ENCODE measurements at places on chromosomes 1 and 21.

- H3K27ac ChIP-seq: no peak overlapping the region
- no peak overlapping the region for H3K4me3 ChIP-seq
- DNase-seq: no peak
- H3K27me3 ChIP-seq: no peaks in the 10 kb centered on the region
- peaks cover 29% of the 10 kb centered on the region for H3K36me3 ChIP-seq
Observed at GRCh38 chr21:45504516-45505415, 37.5 kb downstream of the SLC19A1 start.

- H3K4me3 ChIP-seq: no peak overlapping the region
- H3K36me3 ChIP-seq: no peaks in the 10 kb centered on the region
- H3K4me1 ChIP-seq: peaks cover 1% of the 10 kb centered on the region
Observed at GRCh38 chr1:161091796-161092507, 2.6 kb upstream of the NECTIN4 start.

- no peak overlapping the region for H3K4me3 ChIP-seq
- no peaks in the 10 kb centered on the region for H3K27me3 ChIP-seq
- no peaks in the 10 kb centered on the region for H3K36me3 ChIP-seq
Observed at GRCh38 chr1:245226203-245226499, 71.4 kb downstream of the KIF26B start.

DNA sequence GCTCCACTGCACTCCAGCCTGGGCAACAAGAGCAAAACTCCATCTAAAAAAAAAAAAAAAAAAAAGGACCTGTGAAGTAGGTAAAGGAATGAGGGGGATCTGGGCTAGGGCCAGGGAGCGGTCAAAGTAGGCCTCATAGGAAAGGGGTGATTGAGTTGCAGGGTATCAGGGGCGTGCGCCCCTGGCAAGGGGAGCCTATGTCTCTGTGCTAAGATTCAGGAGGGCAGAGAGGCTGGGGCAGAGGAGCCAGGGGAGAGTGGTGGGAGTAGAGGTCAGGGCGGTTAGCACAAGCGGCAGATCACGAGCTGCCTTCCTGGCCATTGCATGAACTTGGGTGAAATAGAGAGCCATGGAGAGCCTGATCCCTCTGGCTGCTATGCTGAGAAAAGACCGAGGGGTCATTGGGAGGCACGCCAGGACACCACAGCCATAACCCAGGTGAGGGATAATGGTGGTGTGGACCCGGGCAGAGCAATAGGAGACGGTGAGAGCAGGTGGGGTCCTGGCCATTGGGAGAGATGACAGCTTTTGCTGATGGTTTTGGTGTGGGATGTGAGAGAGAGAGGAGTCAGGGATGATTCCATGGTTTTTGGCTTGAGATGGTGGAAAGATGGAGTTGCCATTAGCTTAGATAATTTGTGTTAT lies 30.6 kb upstream of the CSF1 start:
- no peaks in the 10 kb centered on the region for H3K27me3 ChIP-seq
- no peak for DNase-seq
- H3K27ac ChIP-seq: peak overlapping the region; percentile 8
- peaks cover 57% of the 10 kb centered on the region for H3K4me1 ChIP-seq
- H3K4me3 ChIP-seq: no peak overlapping the region
- no peaks in the 10 kb centered on the region for H3K36me3 ChIP-seq

DNA sequence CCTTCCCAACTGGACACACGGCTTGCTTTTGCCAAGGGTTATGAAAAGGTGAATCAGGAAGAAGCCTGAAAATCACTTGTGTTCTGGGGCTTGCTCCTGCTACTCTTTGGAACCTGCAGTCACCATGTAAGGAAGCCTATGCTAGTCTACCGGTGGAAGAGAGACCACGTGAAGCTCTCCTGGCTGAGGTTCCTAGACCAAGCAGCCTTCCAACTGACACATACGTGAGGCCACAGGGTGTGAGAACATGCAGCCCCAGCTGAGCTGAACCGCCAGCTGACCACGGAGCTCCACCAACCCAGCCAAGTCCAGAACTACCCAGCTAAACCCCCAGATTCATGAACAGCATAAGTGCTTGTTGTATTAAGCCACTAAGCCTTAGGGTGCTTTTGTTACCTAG lies 72.8 kb upstream of the KRTAP19-8 start:
- no peaks in the 10 kb centered on the region for H3K4me1 ChIP-seq
- H3K36me3 ChIP-seq: no peaks in the 10 kb centered on the region
- no peak overlapping the region for H3K4me3 ChIP-seq
- no peak overlapping the region for H3K27ac ChIP-seq
- no peaks in the 10 kb centered on the region for H3K27me3 ChIP-seq

DNA sequence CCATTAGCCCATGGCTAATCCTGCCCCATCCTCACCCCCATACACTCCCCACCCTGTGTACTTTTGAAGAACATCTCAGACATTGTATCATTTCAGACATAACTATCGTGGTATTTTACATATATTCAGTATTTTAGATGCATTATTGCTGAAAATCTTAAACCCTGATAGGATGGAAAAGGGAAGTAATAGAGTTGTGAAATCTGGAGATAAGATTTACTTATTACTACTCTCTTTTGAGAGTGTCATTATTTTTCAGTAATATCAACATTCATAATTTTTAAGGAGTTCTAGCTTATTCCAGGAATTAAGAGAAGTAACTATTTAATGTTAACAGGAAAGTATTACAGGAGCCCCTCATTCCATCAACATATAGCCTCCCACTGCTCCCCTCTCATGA lies 34.4 kb downstream of the ADCY10 start:
- no peaks in the 10 kb centered on the region for H3K4me1 ChIP-seq
- H3K27ac ChIP-seq: no peak overlapping the region
- no peaks in the 10 kb centered on the region for H3K27me3 ChIP-seq
- no peak for DNase-seq

- no peak overlapping the region for H3K27ac ChIP-seq
- H3K4me3 ChIP-seq: no peak overlapping the region
- H3K36me3 ChIP-seq: no peaks in the 10 kb centered on the region
- H3K4me1 ChIP-seq: no peaks in the 10 kb centered on the region
Observed at GRCh38 chr1:77126307-77126706, 92.9 kb downstream of the PIGK start.

DNA sequence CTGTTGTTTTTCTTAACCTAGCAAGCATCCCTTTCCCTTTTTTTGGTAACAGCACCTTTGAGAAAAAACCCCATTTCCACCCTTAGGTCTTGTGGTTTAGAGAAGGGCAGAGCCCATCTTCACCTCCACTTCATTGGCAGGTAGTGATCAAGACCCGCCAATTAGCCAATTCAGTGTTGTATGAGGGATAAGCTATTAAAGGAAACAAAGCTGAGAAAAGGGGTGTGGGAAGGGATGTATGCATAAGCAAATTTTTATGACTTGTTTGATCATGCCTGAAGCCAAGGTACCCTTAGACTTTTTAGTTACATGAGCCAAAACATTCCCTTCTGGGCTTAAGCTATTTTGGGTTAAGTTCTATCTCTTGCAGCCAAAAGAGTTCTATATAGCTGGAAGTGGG lies 3.6 kb upstream of the ZNF697 start:
- no peaks in the 10 kb centered on the region for H3K27me3 ChIP-seq
- no peak for DNase-seq
- H3K4me3 ChIP-seq: no peak overlapping the region
- H3K36me3 ChIP-seq: no peaks in the 10 kb centered on the region

- no peaks in the 10 kb centered on the region for H3K27me3 ChIP-seq
- H3K36me3 ChIP-seq: no peaks in the 10 kb centered on the region
- no peak for DNase-seq
- H3K4me1 ChIP-seq: no peaks in the 10 kb centered on the region
- H3K27ac ChIP-seq: no peak overlapping the region
- H3K4me3 ChIP-seq: no peak overlapping the region
Observed at GRCh38 chr1:158943059-158943458, 11.7 kb downstream of the PYHIN1 start.

- no peaks in the 10 kb centered on the region for H3K27me3 ChIP-seq
- peak overlapping the region; percentile 6 for H3K27ac ChIP-seq
Observed at GRCh38 chr21:45442276-45442675, 37.3 kb downstream of the COL18A1 start.

DNA sequence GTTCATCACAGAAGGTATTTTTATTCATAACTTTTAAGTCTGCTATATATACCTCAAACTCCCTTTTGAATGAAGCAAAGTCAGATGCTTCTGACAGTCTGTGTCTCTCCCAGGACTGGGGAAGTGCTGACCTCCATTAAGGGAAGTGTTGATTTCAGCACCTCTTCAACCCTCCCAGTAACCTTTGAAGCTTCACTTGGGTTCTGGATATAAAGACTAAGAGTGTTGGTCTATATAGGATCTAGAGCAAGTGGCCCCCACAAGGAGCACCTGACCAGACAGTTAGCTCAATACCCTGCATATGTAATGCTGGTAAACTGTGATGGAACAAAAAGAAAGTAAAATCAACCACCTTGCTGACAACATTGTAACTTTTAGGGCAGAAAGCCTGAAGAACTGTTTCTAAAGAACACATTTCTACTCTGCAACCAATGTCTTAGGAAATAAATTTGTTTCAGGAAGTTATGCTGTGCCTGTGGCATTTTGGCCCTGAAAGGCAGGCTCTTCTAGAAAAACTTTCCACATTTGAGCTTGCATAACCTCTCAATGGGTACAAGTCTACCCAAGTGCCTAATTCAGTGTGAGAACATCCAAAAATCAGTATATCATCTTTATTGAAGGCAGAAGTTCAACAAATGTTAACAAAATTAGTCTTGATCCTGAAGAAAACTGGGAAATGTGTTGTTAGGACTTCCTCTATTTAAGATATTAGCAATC lies 865 bp upstream of the PTPN22 start:
- no peaks in the 10 kb centered on the region for H3K27me3 ChIP-seq
- DNase-seq: no peak
- H3K4me1 ChIP-seq: no peaks in the 10 kb centered on the region
- no peak overlapping the region for H3K4me3 ChIP-seq
- no peak overlapping the region for H3K27ac ChIP-seq

DNA sequence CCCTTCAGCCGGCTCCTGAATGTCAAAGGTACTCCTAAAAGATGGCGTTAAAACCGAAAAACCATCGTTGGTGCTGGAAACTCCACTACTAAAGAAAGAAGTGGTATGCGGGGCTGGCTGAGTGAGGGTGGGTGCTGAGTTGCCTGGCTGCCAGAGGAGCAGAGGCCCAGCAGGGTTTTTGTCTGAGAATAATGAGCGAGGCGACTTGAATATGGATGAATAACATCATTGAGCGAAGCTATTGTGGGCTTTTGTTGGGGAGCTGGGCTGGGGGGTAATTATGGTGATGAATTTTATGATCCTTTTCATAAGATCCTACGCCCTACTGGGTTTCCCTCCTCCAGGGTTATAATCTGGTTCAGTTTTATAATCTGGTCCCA lies 2.0 kb downstream of the PDPN start:
- no peak for DNase-seq
- peaks cover 2% of the 10 kb centered on the region for H3K4me1 ChIP-seq
- no peak overlapping the region for H3K4me3 ChIP-seq
- H3K27me3 ChIP-seq: peaks cover 56% of the 10 kb centered on the region
- H3K27ac ChIP-seq: no peak overlapping the region

DNA sequence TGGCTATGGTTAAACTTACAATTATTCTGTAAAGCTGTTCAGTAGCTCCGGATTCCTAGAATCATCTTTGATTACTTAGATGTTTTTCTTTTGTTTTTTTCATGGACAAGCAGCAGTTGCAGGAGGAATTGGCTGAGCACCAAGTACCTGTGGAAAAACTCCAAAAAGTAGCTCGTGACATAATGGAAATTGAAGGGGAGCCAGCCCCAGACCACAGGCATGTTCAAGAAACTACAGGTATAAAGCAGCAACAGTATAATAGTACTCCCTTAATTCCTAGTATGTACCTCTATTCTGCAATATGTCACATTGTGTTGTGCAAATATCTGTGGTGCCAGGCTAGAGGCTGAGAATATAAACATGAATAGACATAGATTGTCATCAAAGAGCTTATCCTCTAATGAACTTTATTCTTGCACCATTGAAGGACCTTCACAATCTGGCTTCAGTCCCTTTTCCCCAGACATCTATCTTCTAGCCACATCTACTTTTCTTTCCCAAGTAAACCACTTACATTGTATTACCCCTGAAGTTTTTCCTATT lies 132.3 kb upstream of the BMP8A start:
- H3K4me3 ChIP-seq: no peak overlapping the region
- no peaks in the 10 kb centered on the region for H3K4me1 ChIP-seq
- DNase-seq: no peak
- peaks cover 73% of the 10 kb centered on the region for H3K36me3 ChIP-seq
- H3K27ac ChIP-seq: peak overlapping the region; percentile 2
- no peaks in the 10 kb centered on the region for H3K27me3 ChIP-seq

GRCh38 chr1:224747578-224747977 lies 131.5 kb downstream of the CNIH3 start:
- no peak overlapping the region for H3K4me3 ChIP-seq
- H3K4me1 ChIP-seq: no peaks in the 10 kb centered on the region

DNA sequence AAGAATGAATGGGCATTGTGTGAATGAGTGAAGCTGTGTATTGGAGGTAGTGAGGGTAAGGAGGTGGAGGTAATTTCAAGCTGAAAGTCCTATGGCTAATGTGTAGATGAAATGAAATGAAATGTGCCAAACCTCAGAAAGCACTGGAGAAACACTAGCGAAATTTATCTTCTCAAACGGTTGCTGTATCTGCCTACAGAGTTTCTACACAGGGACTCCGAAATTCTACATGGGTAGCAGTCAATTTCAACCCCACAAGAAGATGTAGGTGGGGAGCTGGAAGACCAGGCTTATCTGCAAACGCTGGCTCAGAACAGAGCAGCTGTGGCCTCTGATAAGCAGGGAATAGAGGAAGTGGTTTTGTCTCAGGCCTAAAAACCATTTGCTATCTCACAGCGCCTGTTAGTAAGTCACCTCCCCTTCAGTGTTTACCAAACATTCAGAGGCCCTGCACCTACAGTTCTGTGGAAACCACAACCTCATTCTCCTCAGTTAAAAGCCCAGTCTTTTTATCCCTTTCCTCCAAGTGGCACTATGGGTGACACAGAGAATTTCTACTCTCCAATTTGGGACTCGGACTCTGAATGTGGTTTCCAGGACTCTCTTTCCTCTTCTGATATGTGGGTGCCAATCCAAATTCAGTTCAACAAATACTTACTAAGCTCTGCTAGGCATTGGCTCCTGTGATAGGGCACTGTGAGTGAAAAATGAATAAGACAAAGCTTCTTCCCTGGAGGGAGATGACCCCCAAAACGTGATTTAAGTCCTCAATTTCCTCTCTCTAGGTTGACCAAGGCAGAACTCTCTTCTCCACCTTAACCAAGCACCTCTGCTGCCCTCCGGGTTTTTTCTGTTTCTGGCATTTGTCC lies 17.2 kb upstream of the SLAMF6 start:
- no peaks in the 10 kb centered on the region for H3K27me3 ChIP-seq
- H3K4me3 ChIP-seq: no peak overlapping the region
- H3K36me3 ChIP-seq: no peaks in the 10 kb centered on the region
- H3K27ac ChIP-seq: no peak overlapping the region
- DNase-seq: no peak

DNA sequence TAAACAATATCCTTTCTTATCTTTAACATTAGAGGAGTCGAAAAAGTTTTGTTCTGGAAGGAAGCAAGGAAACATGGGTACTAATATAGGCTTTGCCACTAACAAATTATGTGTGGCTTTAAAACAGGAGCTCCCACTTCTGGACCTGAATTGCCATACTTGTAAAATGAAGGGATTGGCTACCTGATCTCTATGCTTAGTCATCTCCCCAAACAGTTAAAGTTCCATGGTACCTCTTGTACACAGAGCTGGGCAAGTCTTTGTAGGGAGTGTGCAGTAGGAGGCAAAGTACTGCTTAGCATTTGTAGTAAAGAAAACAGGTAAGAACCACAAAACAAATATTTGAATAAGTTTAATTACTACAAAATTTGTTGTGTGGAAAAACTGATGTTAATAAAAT lies 81.3 kb downstream of the MAST2 start:
- no peaks in the 10 kb centered on the region for H3K36me3 ChIP-seq
- DNase-seq: no peak
- H3K27me3 ChIP-seq: no peaks in the 10 kb centered on the region
- no peaks in the 10 kb centered on the region for H3K4me1 ChIP-seq
- no peak overlapping the region for H3K27ac ChIP-seq
